ENCODE measurements at places on chromosomes 3 and 15. TPM values are rescaled to one million over a fixed set of nuclear protein-coding genes. Genes with fewer than 3 reads are reported as not detected.

DNA sequence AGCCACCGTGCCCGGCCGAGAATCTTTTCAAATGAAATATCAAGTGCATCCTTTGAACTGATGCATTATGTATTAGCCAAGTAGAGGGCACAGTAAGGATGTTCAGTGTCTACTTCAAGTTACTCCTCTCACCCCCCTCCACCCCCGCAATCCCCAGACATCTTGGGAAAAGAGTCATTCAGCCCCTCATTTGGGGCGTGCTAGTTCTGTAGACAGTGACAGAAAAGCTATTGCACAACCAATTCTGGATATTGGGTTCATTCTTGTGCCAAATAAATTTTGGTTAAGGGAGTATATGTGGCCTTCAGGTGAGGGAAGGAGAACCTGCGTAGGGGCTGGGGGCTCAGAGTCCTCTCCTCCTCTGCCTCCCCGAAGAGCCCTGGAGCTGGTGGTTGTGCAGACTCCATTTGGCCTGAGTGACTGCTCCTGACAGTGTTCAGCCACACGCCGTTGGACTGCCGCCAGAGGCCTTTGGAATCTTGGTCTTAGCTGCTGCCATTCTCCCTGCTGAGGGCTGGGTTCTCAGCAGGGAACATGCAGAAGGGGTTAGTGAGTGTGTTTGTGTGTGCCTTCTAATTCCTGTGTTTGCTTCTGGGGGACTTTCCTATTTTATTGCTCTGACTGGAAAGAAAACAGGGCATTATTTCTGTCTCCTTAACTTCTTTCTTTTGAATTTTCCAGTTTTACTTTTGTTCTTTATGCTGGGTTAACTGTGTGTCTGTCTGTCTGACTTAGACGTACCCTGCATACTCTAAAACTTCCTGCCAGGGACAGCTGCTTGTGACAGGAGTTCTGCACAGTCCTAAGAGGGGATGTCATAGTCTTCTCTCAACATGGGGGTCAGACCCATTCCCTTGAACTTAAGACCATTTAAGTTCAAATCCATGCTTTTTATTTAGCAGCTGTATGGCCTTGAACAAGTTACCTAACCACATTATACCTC lies 21.0 kb downstream of the RARB start:
- no peaks in the 10 kb centered on the region for H3K4me1 ChIP-seq
- no peak for DNase-seq
- no peaks in the 10 kb centered on the region for H3K27me3 ChIP-seq
- H3K36me3 ChIP-seq, result no peaks in the 10 kb centered on the region
- H3K4me3 ChIP-seq, result no peak overlapping the region

DNA sequence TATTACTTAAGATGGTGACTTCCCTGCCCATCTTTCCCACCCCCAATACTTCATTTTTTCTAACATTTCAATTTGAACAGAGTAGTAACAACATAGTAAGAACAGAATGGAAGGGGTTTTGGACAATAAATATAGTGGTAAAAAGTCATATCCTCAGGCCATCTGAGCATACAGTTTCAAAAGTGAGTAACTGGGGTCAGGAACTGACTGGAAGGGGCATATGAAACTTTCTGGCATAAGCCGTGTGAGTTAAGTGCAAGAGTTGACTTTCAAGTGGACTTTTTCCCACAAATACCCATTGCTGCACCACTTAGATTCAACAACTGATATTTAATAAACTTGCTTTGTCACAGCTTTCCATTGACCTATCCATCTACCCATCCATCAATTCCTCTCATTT lies 153.5 kb upstream of the IL12A start:
- H3K4me1 ChIP-seq, result no peaks in the 10 kb centered on the region
- peaks cover 9% of the 10 kb centered on the region for H3K27me3 ChIP-seq
- no peak for DNase-seq

GRCh38 chr3:123880998-123881561 lies 3.1 kb downstream of the MYLK start:
- H3K4me1 ChIP-seq, result peaks cover 11% of the 10 kb centered on the region
- no peak for DNase-seq
- no peak overlapping the region for H3K27ac ChIP-seq
- no peaks in the 10 kb centered on the region for H3K36me3 ChIP-seq

DNA sequence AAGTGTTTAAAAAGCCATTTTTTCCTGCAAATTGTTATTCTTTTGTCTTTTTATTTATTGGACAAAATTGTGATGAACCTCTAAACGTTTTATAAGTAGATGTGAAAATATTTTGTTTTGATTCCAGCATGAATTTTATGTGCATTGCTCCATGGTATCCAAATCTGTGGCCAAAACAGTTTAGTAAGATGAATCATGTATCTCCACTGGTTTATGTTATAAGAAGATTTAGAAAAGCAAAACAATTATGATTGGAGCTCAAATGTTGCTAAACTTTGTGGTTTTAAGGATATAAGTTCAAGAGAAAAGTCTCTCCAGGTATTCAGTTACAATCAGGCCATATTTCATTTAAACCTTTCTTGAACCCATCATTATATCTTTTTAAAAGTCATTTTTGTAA lies 80.9 kb downstream of the NECTIN3 start:
- no peaks in the 10 kb centered on the region for H3K4me1 ChIP-seq
- no peaks in the 10 kb centered on the region for H3K27me3 ChIP-seq
- no peak for DNase-seq
- no peak overlapping the region for H3K27ac ChIP-seq

DNA sequence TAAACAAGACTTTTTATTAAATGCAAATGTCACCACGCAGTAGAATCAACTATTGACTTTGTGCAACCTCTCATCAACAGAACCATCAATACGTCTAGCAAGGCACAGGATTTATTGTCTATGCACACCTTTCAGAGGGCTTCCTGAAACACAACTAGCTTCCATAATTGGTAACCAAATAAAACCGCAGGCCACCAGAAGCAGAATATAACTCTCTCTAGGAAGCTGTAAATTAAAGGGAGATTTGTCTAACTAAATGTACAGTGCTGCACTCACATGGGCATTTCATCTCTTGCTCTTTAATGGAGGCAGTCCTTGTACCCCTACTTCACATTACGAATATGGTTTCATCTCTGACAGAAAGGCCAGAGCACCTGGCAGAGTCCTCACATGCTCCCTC lies 93.0 kb downstream of the FHIT start:
- no peak for DNase-seq
- H3K36me3 ChIP-seq, result no peaks in the 10 kb centered on the region

DNA sequence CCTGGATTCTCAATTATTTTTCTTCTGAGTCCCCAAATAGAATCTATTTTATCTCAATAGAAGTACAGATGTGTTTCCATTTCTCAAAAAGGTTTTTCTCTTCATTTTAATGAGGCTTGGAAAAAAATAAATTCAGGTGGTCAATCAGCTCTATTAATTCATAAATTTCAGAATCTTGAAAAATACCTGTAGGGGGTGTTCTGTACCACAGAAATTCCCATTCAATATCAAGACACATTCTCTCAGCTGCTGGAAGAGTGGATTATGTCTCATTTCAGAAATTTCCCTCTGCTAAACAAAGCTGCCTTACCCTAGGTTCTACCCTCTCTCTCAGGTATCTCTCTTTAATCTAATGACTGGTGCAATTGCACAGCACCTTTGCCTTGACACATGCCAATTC lies 1121.2 kb downstream of the SI start:
- H3K4me1 ChIP-seq, result no peaks in the 10 kb centered on the region
- H3K4me3 ChIP-seq, result no peak overlapping the region
- DNase-seq, result no peak
- no peaks in the 10 kb centered on the region for H3K27me3 ChIP-seq

DNA sequence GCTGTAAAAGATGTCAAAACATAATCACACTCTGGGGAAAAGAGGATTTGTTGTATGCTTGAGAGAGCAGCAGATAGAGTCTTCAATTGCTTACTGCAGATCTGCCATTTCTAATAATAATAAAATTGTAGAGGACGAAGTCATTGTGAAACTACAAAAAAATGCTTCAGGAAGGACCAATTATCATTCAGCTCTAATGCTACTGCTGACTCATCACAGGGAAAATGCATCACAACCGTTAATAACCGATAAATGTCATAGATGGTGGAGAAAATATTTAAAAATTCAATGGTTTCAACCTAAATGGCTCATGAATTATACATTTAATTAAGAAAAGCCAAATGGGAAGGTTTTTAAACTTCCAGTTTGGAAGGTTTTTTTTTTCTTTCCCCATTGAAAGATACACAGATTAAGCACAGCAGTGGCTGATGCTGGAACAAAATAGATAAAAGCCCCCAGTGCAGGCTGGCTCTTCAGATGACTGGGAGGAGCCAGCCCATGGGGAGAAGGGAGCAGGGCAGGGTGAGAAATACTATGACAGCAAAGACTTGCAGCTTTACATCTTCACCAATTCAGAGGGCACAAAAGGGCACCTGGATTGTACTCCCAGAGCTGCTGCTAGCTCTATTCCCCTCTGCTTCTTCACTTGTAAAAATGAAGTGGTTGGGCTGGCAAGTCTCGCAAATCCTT lies 196.1 kb downstream of the CNTN6 start:
- DNase-seq, result no peak
- H3K36me3 ChIP-seq, result no peaks in the 10 kb centered on the region
- no peak overlapping the region for H3K27ac ChIP-seq
- H3K4me3 ChIP-seq, result no peak overlapping the region
- no peaks in the 10 kb centered on the region for H3K4me1 ChIP-seq

DNA sequence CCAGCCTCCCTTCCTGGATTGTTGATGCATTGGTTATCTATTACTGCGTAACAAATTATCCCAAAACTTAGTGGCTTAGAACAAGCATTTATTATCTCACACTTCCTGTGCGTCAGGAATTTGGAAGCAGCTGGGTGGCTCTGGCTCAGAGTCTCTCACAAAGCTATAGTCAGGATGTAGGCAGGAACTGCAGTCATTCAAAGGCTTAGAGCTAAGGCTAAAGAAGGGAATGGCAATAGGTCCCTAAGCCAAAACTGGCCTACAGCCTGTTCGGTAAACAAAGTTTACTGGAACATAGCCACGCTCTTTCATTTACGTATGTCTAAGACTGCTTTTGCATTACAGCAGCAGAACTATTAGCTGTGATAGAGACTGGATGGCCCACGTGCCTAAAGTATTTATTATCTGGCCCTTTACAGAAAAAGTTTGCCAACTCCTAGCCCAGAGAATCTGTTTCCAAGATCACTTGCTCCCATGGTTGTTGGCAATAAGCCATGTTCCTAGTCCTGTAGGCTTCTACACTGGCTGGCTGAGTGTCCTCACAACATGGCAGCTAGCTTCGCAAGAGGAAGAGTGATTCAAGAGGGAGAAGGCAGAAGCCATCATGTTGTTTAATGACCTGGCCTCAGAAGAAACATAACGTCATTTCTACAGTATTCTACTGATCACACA lies 132.4 kb downstream of the SNRK start:
- no peaks in the 10 kb centered on the region for H3K36me3 ChIP-seq
- no peak for DNase-seq
- H3K4me1 ChIP-seq, result no peaks in the 10 kb centered on the region
- H3K27ac ChIP-seq, result no peak overlapping the region
- H3K4me3 ChIP-seq, result no peak overlapping the region

GRCh38 chr3:46987743-46988401 lies 8.4 kb downstream of the NBEAL2 start:
- peak overlapping the region; percentile 61 for H3K4me3 ChIP-seq
- peak overlapping the region; percentile 77 for H3K27ac ChIP-seq
- peak; percentile 97 for DNase-seq

GRCh38 chr3:50610181-50610971 lies 1.2 kb downstream of the CISH start:
- peak overlapping the region; percentile 87 for H3K4me3 ChIP-seq
- peaks cover 85% of the 10 kb centered on the region for H3K4me1 ChIP-seq
- peak overlapping the region; percentile 97 for H3K27ac ChIP-seq
- DNase-seq, result peak; percentile 88
- no peaks in the 10 kb centered on the region for H3K27me3 ChIP-seq
- peaks cover 33% of the 10 kb centered on the region for H3K36me3 ChIP-seq

DNA sequence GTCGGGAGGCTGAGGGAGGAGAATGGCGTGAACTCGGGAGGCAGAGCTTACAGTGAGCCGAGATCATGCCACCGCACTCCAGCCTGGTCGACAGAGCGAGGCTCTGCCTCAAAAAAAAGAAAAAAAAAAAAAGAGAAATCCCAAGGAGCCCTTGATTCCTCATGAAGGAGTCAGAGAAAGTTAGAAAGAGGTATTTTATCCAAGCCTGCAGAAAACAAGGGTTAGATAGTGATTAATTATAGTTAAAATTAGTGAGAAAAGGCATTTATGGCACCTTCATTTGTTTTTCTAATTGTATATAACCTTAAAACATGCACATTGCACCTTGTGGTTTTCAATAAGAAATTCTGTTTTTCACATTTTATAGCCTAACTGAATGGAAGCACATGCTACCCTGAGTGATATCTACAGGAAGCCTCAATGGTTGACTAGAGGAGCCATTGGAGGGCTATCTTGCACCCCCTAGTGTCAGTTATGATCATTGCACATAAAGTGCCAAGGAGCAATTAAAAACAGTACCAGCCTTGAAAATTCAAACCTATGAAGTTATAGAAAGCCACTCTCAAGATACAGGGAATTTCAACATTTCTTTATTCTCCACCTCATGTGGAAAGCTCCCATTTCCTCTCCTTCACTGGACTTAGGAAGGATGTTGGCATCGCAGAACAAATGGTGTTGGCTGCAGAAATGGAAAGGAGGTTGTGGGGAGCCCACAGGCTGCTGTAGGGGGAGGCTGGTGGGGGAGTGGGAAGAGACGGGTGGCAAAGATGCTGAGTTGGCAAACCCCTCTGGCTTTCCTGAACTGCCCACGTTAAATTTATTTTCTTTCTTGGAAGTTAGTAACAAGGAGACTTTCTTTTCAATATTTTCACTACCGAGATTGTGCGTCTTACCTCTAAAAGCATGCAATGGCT lies 48.5 kb downstream of the ITGA11 start:
- no peak overlapping the region for H3K4me3 ChIP-seq
- no peak overlapping the region for H3K27ac ChIP-seq
- H3K4me1 ChIP-seq, result no peaks in the 10 kb centered on the region
- DNase-seq, result peak; percentile 46
- H3K36me3 ChIP-seq, result no peaks in the 10 kb centered on the region
- H3K27me3 ChIP-seq, result no peaks in the 10 kb centered on the region

DNA sequence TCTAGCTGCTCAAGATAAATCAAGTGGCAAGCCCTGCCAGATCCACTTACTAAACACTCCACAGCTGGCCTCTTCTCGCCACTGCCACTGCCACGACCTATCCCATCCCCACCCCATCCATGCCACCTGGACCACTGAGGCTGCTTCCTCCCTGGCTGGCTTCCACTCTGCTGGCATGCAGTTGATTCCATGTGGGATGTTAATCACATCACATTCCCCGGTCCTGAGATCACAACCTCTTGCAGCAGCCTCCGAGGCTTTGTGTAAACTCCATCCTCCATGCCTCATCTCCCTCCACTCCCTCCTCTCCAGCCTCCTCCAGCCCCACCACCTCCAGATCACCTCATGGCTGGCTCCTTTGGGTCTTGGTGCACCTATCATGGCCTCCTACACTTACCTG lies 7.7 kb downstream of the NCKIPSD start:
- H3K36me3 ChIP-seq, result peaks cover 22% of the 10 kb centered on the region
- H3K4me1 ChIP-seq, result peaks cover 4% of the 10 kb centered on the region
- no peaks in the 10 kb centered on the region for H3K27me3 ChIP-seq

Gene CERS3
- polyA plus RNA-seq, result not detected

Gene ROPN1B
- not detected for polyA plus RNA-seq

Gene MEIS2
- polyA plus RNA-seq, result not detected

Gene SORD
- 4.1 TPM for polyA plus RNA-seq

Gene MFN1
- polyA plus RNA-seq, result 14.2 TPM

Gene GLDN
- not detected for polyA plus RNA-seq
